ENCODE measurements at places on chromosomes 11 and 22.

DNA sequence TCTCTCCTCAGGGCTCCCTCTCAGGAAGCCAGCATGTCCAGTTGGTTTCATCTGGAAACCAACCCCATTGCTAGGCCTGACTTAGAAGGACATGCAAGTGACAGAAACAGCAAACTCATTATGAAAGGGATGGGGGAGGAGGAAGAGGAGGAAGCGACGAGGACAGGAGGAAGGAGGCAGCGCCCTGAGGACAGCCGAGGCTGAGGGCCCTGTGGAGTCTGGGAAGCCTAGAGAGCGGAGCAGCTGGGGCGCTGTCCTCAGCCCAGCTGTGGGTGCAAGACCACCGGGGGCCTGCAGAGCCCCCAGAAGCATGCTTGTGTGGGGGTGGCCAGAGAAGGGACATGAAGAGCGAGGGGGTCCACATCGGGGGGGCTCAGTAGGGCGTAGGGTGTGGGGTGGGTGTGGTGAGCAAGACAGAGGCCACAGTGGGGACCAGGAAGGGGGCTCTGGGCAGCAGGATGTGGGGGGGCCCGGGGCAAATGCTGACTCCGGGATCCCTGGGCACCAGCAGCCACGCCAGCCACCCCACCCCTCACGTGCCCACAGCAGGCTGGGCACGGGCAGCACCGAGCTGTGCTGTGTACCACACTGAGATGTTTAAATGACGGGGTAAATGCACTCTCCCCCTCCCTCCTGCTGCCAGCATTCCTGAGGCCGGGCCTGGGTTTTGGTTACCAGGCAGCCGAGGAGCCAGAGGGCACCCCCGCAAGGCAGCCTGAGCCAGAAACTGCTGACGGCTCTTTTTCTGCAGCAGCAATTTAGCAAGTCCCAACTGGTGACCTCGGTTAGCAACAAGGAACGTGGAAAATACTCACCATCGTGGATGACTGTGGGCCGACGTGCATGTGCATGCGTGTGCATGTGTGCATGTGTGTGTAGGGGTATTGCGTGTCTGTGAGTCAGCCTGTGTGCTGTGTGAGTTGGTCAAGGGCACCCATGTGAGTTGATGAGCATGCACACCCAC lies 82.7 kb upstream of the LINC01488 start:
- peak; percentile 71 for DNase-seq

- peak; percentile 38 for DNase-seq
Measured at GRCh38 chr11:46662366-46662765, 38.1 kb downstream of the ARHGAP1 start.

- peak; percentile 8 for DNase-seq
Measured at GRCh38 chr11:79314906-79315689, 125.7 kb downstream of the TENM4 start.

- peak; percentile 63 for DNase-seq
Measured at GRCh38 chr11:15826826-15827225, 529.5 kb downstream of the SOX6 start.

- DNase-seq, result no peak
Measured at GRCh38 chr11:87440076-87440770, 402.5 kb downstream of the TMEM135 start.

GRCh38 chr11:34432822-34433221 lies 5.9 kb upstream of the CAT start:
- peak; percentile 54 for DNase-seq

GRCh38 chr11:82939456-82939855 lies 37.9 kb downstream of the DDIAS start:
- DNase-seq, result no peak

DNA sequence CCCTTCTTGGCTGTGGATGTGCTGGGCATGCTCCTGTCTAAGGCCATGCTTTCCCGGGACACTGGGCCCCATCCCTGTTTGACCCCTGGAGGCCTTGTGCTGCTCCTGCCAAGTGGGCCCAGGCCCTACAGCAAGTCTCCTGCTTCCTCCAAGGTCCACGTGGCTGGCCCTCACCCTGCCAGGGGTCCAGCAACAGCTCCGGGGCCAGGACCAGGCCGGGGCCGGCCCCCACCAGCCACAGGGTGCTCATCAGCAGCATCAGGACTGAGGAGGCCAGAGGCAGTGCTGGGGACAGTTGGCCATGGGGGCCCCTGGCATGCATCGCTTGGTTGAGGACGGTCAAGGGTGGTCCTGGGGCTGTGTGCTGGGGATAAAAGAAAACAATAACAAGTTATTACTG lies 2.5 kb downstream of the RHBDD3 start:
- DNase-seq, result no peak

- DNase-seq, result no peak
Measured at GRCh38 chr22:35617137-35617755, at the start of gene MB. TSS of gene MB (minus strand) at chr22:35617329. CDS start at chr22:35617257, 72 bp downstream.

- DNase-seq, result peak; percentile 54
Measured at GRCh38 chr11:24386546-24387397, 110.1 kb upstream of the LUZP2 start.

DNA sequence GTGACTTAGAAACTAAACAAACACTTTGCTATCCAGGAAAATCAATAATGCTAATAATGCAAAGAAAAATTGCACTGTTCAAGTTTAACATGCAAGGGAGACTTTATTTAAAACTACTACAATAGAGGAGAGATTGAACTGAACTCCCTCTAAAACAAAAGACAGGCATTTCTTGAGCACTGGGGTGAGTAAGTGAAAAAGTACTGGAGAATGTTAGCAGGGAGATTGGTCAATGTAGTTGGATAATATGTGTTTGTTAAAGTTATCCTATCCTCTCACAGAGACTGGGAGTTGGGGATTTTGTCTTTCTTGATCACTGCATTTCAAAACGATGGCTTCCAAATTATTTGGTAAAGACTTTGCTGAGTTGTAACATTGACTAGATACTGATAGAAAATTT lies 77.6 kb downstream of the LUZP2 start:
- no peak for DNase-seq

DNA sequence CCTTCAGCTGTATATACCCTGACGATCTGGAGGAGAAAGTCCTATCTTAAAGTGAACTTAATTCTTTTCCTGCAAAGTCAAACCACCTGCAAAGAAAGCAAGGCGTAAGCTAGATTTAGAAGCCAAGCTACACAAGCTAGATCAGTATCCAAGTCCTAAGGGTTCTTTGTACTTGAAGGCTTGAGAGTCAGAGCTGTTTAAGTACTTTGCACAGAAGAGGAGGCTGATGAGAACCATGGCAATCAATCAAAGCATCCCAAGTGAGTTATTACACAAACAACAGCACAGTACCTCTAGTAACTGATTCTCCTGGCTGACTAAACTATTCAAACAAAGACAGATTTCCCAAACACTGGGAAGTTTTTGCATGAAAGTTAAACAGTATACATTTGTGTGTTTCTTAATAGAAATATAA lies 1.9 kb downstream of the CDON start:
- no peak for DNase-seq

DNA sequence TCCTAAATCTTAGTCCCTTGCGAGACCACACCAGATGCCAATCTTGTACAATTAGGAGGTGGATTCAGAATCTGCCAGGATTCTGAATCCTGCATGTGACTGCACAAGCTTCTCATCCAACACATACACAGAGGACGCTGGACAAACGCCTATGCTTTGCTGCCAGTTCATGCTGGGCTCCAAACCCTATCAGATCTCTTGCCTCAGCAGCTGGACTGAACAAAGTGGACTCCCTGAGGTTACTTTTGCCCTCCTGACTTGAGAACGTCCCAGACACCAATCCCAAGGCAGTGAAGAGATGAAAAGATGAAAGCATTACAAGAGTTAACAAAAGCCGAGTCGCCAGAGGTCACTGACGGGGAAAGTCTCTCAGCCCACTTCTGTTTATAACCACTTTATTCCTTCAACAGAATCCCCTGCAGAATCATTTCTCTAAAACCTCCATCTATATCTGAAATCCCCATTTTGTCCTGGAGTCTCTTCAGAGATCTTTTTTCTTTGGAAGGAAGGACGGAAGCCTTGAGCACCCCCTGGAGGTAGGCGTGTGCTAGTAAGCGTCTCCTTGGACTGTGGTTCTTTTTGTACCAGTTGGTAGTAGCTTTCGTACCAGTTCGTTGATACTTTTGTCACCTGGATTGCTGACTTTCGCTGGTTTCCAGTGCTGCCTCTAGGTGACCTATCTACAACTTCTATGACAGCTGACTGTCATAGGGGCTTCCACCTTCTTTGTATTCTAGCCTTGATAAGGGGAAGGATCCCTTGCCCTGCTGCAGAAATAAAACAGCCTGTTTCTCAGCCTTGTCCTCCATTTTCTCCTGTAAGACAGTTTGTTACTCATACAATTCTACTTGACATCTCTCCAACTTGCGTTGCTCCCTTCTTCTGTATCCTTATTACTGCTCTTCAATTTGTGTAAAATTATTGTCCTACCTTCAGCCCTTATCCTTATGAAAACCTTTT lies 26.1 kb upstream of the EED start:
- DNase-seq, result peak; percentile 92

DNA sequence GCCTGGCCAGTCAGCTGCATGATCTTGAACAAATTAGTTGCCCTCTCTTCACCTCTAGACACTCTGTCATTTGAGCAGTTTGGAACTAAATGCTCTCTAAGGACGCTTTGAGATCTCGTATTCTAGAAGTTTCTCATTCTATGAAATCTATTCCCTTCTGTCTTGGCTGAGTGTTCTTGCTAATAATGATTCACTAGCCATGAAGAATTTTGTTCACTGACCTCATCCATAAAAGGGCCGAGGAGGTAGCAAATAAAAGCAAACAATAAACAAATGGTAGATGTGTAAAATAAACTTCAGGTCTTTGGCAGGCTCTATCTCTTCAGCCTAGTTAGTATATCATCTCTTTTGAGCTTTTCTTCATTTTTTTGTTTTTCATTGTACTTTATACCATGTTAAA lies 76.6 kb downstream of the USP35 start:
- no peak for DNase-seq

GRCh38 chr22:45804319-45804985 lies 132.8 kb downstream of the ATXN10 start:
- no peak for DNase-seq

- no peak for DNase-seq
Measured at GRCh38 chr22:20186183-20186870, 35.5 kb upstream of the CCDC188 start.

- peak; percentile 49 for DNase-seq
Measured at GRCh38 chr22:46087816-46088277, 62.5 kb upstream of the PPARA start.

DNA sequence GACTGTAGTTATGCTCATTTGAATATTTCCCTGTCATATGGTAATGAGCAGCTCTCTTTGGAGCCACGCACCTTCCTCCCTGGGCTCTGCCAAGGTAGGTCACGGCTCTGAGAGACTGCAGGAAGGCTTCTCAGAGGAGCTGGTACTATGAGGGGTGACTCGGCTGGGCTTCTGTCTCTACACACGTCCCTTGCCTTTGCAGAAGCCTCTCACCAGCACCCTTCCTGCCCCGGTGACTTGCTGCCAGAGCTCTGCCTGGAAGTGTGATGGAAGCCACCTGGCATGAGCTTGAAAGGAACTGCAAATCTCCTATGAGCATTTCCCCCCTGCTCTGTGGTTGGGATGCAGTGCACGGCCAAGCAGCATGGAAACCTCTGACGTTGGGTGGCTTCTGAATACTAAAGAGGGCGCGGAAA lies 74.2 kb downstream of the KIRREL3 start:
- no peak for DNase-seq

DNA sequence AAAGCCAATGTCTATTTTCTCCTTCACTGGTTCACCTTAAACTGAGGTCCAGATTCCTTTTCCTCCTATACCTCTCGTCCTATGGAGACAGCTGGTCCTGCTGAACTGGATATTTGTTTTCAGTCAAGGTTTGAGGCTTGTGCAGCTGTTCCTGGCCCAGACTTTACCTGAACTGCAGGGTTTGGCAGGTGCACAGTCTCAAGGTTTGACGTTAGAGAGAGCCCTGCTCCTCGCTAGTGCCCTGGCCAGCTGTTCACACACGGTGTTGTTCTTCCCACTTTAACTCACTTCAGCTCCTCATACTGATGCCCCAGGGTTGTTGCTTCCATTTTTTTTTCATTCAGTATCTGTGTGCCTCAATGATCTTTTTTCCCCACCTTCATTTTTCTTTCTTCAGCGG lies 74.0 kb upstream of the TTC12 start:
- DNase-seq, result no peak
